ENCODE measurements at places on chromosomes 13 and 19.

DNA sequence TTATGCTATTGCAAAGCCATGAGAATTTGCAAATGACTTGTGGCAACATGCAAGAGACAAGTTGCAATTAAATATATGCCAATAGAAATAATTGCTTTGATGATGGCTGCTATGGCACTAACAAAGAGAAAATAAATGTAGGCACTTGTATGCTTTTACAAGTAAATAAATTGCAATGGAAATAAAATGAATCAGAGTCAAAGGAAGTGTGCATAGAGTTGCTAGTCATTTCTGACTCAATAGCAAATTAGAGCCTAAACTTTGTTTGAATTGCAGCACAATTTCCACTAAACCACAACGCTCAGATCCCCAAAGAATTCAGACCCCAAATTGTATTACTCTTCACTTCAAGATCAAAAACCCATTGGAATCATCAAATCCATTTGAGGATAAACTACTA lies 792.1 kb upstream of the ARGLU1 start:
- no peak for DNase-seq

DNA sequence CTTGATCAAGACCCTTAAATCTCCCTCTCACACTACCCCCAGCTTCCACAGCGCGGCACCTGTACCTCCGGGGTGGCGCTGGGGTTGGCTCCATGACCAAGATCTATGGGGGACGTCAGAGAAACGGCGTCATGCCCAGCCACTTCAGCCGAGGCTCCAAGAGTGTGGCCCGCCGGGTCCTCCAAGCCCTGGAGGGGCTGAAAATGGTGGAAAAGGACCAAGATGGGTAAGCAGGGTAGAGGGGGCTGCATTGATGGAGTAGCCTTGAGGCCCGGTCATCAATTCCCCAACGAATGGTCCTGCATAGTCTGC lies 8.1 kb upstream of the CD79A start:
- DNase-seq, result no peak

GRCh38 chr13:35789335-35790165 lies 313.1 kb upstream of the MAB21L1 start:
- DNase-seq, result peak; percentile 64

GRCh38 chr13:51955816-51956603 lies 55.2 kb downstream of the ATP7B start:
- no peak for DNase-seq

GRCh38 chr13:69921156-69921555 lies 186.5 kb upstream of the ATXN8OS start:
- no peak for DNase-seq

- DNase-seq, result no peak
These were observed 5.7 kb downstream of the ZNF431 start for GRCh38 chr19:21147540-21147939.

DNA sequence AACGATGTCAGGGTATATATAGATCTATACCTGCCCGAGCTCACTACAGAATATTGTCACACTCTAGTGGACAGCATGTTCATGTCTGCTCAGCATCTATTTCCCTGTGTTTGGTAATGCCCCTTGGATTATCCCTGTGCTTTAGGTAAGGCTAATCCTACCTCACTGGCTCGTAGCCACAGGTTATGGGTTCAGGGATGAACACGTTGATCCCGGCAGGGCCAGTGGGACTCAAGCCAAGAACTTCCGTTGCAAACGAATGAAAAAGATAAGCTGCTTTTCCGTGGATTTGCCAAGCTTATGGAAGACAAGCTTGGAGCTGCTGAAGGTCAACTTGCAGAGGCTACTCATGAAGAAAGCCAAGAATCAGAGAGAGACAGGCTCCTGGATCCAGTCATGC lies 400.0 kb upstream of the TSHZ3 start:
- no peak for DNase-seq

DNA sequence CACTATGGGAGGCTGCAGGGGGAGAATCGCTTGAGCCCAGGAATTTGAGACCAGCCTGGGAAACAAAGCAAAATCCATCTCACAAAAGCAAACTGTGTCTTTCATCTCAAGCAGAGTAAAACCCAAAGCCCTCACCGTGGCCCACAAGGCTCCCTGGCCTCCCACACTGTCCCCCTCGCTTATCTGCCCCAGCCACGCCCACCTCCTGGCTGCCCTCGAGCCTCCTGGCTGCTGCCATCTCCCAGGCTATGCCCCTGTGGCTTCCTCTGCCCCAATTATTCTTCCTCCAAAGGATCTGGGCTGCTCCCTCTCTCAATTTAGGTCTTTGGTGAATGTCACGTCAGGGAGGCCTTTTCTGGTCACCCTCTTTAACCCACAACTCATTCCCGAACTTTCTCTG lies 3.6 kb downstream of the RABAC1 start:
- DNase-seq, result no peak

GRCh38 chr13:111186305-111186935 lies 71.3 kb downstream of the ARHGEF7 start:
- DNase-seq, result no peak

DNA sequence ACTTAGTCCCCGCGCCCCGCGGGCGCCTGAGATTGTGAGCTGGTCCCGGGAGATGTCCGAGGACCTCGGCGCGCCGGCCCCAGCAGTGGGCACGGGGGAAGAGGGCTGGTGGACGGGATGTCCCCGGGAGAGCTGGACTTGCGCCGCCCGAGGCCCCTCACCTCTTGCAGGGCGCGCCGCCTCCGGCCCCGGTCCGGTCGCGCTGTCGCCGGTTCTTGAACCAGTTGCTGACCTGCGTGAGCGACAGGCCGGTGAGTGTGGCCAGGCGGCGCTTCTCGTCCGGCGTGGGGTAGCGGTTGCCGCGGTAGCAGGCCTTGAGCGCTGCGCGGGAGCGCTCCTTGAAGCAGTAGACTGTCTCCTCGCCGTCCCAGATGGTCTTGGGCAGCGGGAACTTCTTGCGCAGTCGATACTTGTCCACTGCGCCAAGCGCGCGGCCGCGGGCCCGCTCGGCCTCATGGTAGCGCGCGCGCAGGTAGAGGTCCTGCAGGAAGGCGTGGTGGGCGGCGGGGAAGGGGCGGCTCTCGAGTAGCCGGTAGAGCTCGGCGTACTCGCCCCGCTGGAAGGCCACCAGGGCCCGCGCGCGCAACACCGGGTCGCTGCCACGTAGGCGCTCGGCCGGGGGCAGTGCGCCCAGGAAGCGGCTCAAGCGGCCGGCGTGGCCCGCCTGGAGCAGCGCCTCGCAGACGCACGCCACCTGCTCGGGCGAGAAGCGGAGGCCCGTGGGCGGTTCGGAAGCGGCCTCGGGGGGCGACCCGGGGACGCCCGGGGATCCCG lies 984 bp downstream of the SIX5 start:
- DNase-seq, result peak; percentile 73

DNA sequence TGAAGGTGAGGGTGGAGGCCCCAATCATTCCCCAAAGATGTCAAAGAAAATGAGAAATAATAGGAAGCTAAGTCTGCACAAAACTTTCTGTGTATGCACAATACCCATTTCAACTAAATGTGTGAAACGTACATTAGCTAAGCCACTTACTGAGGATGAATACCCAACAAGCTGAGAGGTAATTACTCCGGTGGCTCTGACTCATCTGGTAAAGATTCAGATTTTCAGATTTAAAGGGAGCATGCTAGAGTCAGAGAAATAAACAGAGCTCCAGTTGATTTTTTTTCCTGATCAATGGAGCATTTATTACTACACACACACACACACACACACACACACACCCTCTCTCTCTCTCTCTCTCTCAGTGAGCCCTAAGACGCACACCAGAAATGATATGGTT lies 194.8 kb upstream of the ARGLU1 start:
- DNase-seq, result no peak

DNA sequence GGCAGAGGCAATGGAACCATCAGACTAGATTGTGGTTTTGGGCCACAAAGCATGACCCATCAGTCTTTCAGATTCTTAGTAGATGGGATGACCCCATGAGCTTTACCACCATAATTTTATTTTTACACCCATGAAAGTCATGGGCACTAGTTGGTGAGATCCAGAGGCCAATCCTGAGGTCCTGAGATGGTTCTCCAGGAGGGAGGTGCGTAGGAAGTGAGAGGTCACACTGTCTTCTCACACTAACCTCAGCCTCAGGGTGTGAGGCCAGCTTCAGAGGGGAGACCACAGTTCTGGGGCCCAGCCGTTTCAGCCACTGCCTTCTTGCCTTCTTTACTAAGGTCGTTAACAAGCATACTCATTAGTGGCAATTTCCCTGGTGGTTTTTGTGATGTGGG lies 106.4 kb downstream of the AKAP11 start:
- DNase-seq, result no peak

DNA sequence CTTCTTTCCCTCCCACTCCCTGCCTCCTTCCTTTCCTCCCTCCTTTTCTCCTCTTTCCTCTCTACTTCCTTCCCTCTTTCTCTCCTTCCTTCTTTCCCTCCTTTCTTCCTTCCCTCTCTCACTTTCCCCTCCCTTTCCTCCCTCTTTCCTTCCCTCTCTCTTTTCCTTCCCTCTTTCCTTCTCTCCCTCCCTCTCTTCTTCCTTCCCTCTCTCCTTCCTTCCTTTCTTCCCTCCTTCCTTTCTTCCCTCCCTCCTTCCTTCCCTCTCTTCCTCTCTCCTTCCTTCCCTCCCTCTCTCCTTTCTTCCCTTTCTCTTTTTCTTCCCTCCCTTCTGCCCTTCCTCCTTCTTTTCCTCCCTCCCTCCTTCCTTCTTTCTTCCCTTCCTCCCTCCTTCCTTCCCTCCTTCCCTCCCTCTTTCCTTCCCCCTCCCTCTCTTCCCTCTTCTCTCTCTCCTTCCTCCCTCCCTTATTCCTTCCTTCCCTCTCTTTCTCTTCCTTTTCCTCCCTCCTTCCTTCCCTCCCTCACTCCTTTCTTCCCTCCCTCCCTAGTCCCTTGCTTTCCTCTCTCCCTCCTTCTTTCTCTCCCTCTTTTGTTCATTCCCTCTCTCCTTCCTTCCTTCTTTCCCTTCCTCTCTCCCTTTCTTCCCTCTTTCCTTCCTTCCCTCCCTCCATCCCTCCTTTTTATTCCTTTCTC lies 443.9 kb downstream of the ZNF536 start:
- no peak for DNase-seq

Measured in astrocyte of the spinal cord (primary cell).